ENCODE measurements at places on chromosomes 13 and 19.

DNA sequence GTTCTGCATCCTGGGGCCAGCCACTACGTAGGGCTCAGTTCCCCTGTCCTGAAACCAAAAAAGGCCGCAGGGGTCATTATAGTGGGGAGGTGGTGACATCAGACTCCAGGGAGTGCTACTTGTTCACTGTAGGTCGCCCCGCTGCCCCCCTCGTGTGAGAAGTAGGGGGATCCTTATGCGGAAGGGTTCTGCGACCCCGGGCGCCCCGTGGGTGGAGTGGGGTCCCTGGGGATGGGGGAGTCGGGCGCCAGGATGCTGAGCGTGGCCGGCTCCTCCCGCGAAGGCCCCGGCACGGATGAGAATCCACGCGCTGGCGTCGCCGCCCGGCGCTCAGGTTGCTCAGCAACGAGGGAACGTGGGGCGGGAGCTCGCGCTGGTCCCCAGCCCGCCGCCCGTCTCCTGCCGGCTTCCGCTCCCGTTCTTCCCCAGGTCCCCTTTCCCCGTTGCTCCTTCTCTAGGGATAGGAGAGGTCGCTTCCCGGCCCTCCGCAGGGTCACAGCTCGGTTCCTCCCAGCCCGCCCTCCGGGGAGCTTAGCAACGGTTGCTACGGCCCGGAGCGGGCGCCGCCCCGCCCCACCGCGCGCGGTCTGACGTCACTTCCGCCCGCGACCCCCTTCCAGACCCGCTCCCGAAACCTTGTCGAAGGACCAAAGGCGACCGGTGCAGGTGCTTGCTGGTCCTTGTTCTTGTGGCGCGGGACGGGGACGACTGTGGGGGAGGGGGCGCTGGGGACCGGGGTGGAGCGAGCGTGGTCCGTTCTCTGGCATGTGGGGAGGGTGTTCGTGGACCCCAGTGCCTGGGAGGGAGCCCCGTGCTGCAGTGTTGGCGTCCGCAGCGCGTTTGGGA, at the start of gene NAT14:
TSS of gene NAT14 (plus strand) at position 596 of the 846 bp plus-strand sequence. CDS start 521 bp downstream, outside the sequence.
- H3K27me3 ChIP-seq = no peaks in the 10 kb centered on the region
- peak within 1 kb of the TSS; percentile 83 for H3K27ac ChIP-seq
- H3K4me3 ChIP-seq = peak within 1 kb of the TSS; percentile 61

GRCh38 chr13:52048516-52048915, 24.0 kb downstream of the UTP14C start:
- no peaks in the 10 kb centered on the region for H3K27me3 ChIP-seq
- no peak overlapping the region for H3K27ac ChIP-seq
- no peak overlapping the region for H3K4me3 ChIP-seq
- no peaks in the 10 kb centered on the region for H3K4me1 ChIP-seq
- no peaks in the 10 kb centered on the region for H3K36me3 ChIP-seq

- no peak overlapping the region for H3K27ac ChIP-seq
- no peaks in the 10 kb centered on the region for H3K27me3 ChIP-seq
- DNase-seq = no peak
- H3K4me1 ChIP-seq = peaks cover 9% of the 10 kb centered on the region
- H3K36me3 ChIP-seq = peaks cover 44% of the 10 kb centered on the region
Observed at GRCh38 chr19:36577271-36577996, 4.3 kb upstream of the ZNF529 start.

DNA sequence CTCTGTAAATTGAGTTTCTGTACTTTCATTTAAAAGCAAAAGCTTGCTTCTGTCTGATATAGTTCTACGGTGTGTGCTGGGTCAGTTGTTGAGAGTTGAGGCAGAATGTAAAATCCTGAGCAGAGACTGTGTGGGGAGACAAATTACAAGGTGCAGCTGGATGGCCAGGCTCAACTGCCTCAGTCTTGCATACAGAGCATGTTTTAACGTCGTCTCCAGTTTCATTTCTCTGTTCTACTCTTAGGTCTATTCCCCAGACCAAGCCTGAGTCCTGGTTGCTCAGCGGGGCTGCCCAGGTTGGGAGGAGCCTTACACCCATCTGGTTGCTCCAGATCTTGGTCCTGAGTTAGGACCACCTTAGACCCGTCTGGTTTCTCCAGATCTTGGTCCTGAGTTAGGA, 54.4 kb upstream of the MEDAG start:
- no peak overlapping the region for H3K4me3 ChIP-seq
- DNase-seq = no peak
- H3K4me1 ChIP-seq = no peaks in the 10 kb centered on the region

DNA sequence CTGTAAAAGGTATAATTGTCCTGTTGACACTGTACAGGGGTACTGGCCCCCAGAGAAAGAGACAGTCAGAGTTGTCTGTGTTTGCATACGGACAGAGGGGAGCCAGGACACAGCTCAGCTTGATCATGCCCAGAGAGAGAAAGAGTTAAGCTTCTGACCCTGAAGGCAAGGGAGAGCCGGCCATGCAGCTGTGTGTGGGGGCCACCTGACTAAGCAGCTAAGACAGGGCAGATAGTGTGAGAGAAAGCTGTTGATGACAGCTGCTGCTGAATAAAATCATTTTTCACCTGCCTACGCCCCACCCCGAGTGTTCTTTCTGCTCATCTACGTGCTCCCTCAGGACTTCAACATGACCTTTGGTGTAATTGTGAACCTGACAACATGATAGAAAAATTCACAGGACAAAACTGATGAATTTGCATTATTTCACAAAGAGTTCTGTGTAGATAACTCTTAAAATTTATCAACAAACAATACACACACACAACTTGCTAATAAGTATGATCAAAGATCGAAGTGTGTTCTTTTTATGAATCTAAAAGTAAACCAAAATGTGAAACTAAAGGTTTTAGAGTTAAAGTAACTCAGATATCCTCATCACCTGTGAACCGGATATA, 1294.3 kb upstream of the ATXN8OS start:
- H3K4me3 ChIP-seq = no peak overlapping the region
- H3K4me1 ChIP-seq = no peaks in the 10 kb centered on the region
- H3K27me3 ChIP-seq = no peaks in the 10 kb centered on the region
- H3K36me3 ChIP-seq = no peaks in the 10 kb centered on the region
- H3K27ac ChIP-seq = no peak overlapping the region

All from suprapubic skin (tissue), 4 donors.